ENCODE measurements at places on chromosomes 7 and 10.

GRCh38 chr10:19935176-19935575 lies 118.9 kb downstream of the PLXDC2 start:
- no peak for DNase-seq

DNA sequence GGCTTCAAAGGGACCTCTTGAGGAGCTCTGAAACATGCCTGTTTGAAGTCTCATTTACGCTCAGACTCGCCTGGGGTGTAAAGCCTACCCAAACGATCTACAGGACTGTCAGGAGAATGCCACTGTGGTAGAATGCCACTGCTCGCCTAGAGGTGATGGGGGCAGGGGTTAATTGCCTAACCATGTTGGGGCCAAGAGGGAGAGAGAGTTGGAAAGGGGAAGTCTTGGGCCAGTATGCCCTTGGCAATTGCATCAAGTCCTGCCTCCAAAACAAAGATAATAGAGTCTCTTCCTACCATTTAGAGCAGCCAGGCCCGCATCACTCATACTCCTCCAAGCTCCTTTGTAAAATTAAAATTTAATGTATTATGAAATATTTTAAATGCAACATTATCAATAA lies 25.2 kb downstream of the CDK1 start:
- no peak for DNase-seq

DNA sequence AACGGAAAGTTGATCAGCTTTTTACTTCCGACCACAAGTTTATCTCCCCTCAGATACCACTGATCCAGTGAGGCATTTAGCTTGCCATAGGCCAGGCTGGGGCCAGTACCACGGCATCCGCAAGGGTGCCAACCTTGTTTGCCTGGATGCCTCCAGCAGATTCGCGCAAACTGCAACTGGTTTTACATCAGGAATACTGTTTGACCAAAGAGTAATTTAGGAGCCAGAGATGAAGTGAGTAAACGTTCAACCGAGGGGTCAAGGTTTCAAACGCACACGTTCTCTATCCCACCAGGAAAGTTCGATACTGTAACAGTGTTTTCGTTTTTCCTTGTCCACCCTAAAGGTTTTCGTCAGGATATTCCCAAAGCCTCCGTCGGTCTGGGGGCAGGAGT lies 266 bp upstream of the MDFIC start:
- no peak for DNase-seq

GRCh38 chr7:111855161-111855841 lies 293.0 kb upstream of the IMMP2L start:
- DNase-seq = peak; percentile 62

- no peak for DNase-seq
Observed at GRCh38 chr10:71850021-71850742, 869 bp downstream of the PSAP start.

DNA sequence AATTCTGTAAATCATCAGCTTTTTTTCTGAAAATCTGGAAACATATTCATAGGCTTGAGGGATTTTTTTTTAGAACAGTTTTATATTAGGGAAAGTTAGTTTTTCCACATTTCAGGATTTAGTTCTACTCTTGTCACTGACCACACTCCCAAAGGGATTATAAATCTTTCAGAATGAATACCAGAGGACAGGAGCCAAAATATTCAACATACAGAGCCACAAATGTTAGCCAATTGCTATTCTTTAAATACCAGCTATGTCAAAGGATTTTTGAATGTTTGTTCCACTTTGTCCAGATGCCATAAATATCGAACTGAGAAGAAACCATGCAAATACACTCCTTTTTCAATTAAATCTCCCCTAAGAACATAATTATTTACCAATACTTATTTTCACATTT lies 50.7 kb downstream of the ODAD2 start:
- peak; percentile 54 for DNase-seq

GRCh38 chr10:28738200-28738599 lies 60.9 kb downstream of the BAMBI start:
- DNase-seq = no peak

DNA sequence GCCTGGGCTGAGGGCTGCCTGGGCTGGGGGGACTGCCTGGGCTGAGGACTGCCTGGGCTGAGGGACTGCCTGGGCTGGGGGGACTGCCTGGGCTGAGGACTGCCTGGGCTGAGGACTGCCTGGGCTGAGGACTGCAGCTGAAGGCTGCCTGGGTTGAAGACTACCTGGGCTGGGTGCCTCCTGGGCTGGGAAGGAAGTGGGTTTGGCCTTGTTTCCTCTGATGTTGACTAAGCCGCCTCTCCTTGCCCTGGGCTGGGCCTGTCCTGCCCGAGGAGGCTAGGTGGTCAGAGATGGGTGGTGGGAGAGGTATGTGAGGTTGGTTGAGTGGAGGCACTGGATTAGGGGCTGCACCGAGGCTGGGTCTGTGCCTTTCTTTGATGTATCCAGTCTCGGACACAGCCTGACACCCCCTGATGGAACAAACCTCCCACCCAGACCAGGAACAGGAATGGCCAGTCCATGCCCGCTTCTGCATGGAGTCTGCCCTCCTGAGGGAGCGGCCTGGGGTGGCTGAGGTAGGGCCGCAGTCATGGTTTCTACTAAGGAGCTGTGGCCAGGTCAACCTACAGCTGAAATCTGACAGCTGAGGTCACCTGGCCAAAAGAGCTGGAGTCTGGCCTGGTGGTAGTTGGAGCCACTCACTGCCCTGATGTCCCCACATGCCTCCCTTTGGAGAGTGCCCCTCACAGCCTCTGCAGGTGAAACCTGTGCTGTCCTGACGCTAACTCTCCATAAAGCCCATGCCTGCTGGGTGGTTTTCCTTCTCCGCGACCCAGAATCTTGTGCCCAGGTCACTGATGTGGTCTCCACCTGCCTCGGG lies 22.3 kb downstream of the SCART1 start:
- no peak for DNase-seq

- peak; percentile 90 for DNase-seq
Observed at GRCh38 chr10:77104459-77104980, 533.1 kb downstream of the KCNMA1 start.

DNA sequence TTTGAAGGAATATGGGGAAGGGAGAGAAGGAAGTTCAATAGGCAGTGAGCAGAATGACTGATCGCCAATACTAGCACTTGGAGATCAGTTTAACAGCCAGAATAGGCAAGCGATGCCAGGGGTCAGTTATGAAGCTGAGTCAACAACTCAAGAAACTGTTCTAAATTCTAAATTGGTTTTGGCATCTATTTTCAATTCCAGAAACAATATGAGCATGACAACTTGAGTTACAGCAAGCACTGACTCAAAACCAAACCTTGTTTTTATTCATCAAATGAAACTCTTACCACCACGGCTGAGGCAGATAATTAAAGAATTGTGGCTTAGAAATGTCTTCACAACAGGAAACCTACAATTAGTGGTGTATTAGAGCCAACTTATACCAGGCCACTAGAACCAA lies 180.5 kb upstream of the ASAH2 start:
- DNase-seq = peak; percentile 44

- DNase-seq = peak; percentile 92
Observed at GRCh38 chr10:94125856-94126255, 132.1 kb downstream of the PLCE1 start.

DNA sequence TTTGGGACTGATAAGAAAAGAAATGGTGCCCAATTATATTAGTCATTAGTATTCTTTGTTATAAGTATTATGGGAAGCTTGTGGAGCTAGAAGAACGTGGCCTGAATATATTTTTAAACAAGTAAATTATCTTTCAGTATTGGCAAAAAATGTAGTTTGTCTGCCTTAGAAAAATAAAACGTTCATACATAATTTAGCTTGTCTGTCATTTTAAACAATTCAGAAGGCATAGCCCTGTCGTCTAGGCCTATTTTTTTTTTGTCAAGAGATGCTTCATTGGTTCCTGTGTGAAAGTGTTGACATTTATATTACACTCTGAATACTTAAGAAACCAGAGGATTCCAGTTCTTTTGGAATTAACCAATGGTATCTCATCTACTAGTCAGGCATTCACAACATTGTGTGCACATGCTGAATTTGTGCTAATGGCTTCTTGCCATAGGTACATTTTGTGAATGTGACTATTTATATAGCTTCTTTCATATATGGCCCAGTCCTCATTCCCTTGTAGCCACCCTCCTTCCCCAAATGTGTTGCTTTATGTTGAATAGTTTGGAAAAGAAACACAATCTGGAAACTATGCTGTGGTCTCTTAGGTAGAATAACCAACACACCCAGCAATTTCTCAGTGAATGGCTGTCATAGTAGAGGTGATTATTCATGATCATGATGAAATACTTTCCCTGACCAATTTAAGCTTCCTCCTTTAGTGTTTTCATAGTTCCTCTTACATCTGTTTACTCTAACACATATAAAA lies 435.8 kb downstream of the EXOC4 start:
- DNase-seq = peak; percentile 69

GRCh38 chr10:15321431-15322341 lies 49.4 kb downstream of the FAM171A1 start:
- DNase-seq = peak; percentile 44

DNA sequence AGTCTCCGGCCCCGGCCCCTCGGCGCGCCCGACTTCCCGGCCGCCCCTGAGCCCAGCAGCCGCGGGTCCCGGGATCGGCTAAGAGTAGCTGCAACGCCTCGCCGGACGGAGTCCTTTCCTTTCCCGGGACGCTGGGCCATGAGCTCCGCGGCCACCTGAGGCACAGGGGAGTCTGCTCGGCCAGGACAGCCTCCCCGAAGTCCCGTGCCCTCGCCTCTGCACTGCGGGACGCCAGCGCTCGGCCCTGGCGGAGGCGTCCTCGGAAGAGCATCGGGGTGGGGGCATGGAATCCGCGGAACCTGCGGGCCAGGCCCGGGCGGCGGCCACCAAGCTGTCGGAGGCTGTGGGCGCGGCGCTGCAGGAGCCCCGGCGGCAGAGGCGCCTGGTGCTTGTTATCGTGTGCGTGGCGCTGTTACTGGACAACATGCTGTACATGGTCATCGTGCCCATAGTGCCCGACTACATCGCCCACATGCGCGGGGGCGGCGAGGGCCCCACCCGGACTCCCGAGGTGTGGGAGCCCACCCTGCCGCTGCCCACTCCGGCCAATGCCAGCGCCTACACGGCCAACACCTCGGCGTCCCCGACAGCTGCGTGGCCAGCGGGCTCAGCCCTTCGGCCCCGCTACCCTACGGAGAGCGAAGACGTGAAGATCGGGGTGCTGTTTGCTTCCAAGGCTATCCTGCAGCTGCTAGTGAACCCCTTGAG lies 502 bp downstream of the SLC18A3 start:
- no peak for DNase-seq

DNA sequence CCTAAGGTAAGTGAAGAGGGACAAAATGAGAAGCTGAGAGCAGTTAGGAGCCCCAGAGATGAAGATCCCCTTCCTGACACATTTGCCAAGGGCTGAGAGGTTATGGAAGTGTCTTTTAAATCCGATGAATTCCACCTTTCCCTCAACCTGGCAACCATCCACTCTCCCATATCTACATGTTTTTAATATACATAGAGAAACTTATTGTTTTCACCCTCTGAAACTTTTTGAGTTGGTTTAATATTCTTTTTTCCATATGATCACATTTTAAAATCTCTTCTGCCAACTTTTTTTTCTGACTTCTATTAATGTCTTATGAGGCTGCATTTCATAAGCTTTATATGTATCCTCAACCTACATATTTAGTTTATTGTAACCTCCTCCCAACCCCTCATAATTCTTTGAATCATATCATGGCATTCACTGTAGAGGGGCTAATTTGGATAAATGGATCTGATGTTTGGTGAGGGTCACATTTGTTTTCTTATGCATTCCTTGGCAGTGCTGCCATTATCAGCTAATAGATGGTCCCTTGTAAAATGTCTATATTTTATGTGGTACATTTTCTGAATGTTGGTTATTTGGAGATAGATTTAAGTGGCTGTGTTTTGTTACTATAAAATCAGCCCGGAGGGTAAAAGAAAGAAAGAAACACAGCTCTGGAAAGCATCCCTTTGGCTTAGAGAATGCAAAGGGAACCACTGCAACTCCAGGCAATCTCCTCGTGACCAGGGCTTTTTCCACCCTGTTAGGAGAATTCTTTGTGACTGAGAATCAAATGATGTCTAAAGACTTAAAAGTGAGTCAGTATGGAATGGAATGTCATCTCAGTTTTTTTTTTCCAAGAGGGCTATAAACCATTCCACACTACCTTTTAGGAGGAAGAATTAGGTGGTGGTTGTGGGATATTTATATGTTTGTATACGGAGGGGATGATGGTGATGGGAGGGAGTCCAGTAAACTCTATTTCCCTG lies 334.4 kb downstream of the SUGCT start:
- DNase-seq = peak; percentile 98

- no peak for DNase-seq
Observed at GRCh38 chr10:14837003-14837756, 657 bp downstream of the CDNF start.

GRCh38 chr7:127119517-127119916 lies 133.2 kb downstream of the GRM8 start:
- no peak for DNase-seq

DNA sequence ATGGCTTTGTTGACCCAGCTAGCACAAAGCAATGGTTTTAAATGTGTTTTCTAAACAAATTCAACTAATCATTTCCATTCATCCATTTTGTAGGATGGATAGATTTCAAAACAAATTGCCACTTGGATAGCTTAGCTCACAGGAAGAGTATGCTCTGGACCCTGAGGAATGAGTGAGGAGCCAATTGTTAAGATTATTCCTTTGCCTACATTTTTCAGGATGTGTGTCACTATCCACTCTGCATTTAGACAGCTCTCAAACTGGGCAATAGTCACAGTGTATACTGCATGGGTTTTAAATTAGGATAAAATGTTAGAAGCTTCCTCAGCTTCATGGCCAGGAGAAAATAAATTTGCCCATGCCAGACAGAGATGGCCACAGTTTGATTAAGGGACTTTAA lies 605.6 kb upstream of the TEX47 start:
- peak; percentile 69 for DNase-seq

DNA sequence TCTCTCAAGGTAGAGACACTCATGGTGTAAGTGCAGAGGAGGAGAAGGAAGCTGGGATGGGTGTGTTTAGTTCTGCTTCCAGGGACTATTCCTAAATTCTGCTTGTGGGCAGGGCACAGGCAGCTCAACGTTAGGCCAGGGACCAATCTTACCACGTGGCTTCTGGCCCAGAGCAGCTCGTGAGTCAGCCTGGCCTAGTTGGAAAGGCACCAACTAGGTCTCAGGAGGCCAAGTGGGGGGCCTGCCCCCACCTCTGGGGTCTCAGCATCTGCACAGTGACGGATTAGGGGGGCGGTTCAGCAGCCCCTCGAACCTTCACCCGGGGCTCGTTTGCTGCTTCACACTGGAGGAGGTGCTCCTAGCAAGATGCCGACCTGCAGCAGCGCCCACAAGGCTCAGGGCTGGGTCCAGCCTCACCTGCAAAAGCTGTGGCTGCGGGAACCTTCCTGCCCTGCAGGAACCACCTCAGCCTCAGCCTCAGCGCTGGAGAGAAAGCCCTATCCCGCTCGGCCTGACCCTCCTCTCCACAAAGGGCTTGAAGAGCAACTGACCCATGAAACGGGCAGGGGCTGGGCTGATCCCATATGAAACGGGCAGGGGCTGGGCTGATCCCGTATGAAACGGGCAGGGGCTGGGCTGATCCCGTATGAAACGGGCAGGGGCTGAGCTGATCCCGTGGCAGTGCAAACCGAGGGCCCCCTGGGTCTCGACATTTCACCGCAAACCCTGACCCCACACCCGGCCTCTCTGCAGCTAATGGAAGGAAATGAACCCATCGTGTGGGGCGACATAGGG lies 447.4 kb downstream of the DNAJB6 start:
- no peak for DNase-seq

Data from fibroblast of skin of back (primary cell).